HL-60 (cell line): ENCODE measurements at places on chromosomes 7 and 10.

DNA sequence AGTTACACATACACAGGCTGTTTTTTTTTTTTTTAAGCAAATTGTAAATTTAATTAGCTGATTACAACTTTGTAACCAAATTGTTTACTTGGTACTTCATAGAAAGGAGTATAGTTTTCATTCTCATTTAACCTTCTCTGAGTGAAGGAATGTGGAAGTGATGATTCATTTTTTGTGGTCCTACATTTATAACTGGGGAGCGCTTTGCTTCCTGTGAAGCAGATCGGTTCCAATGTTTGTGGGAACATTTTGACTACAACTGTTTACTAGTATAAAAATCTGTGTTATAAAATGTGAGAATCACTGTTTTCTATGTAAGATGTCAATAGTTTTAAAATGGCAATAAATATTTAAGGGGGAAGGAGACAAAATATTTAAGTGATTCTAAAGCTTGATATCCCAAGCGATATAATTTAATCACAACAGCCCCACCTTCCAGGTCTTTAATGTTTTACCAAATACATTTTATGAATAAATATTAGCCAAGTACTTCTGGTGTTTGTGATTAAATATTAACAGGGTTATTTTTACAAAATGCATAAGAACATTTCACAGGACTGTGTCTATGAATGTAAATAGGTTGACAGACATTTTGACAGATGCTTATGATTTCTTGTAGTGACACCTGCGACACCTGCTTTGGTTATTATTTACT is 57.1 kb downstream of the NXPH1 start:
- DNase-seq = no peak

DNA sequence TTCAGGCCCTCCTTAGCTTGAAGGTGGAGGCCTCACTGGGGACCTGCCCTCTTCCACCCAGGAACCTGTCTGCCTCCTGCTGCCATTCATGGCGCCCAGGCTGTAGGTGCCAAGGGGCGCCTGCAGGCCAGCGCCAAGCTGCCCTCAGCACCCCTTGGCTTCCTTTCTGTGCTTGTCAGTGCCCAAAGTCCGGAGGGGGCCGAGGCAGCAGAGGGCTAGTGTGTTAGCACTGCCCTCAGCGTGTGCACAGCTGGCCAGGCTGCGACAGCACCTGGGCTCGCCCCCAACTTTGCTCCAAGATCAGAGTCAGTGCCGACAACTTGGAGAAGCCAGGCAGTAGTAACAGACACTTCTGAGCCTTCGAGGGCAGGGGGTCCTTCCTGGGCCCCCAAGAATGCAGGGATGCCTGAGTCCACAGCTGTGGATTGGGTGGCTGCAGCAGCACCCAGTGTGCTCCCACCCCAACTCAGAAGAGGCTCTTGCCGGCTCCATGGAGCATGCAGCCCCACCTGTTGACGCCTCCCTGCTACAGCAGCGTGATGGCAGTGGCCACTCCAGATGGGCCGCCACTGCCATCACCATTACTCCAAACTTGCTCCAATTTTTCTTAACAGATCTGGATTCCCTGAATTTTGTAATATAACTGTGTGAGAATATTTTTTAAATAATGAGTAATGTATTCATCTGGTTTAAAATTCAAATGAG is 41.7 kb downstream of the CACUL1 start:
- DNase-seq = no peak

GRCh38 chr10:93319896-93320295 is 162.2 kb downstream of the MYOF start:
- no peak for DNase-seq

GRCh38 chr7:39027491-39027890 is 49.8 kb downstream of the POU6F2 start:
- no peak for DNase-seq

DNA sequence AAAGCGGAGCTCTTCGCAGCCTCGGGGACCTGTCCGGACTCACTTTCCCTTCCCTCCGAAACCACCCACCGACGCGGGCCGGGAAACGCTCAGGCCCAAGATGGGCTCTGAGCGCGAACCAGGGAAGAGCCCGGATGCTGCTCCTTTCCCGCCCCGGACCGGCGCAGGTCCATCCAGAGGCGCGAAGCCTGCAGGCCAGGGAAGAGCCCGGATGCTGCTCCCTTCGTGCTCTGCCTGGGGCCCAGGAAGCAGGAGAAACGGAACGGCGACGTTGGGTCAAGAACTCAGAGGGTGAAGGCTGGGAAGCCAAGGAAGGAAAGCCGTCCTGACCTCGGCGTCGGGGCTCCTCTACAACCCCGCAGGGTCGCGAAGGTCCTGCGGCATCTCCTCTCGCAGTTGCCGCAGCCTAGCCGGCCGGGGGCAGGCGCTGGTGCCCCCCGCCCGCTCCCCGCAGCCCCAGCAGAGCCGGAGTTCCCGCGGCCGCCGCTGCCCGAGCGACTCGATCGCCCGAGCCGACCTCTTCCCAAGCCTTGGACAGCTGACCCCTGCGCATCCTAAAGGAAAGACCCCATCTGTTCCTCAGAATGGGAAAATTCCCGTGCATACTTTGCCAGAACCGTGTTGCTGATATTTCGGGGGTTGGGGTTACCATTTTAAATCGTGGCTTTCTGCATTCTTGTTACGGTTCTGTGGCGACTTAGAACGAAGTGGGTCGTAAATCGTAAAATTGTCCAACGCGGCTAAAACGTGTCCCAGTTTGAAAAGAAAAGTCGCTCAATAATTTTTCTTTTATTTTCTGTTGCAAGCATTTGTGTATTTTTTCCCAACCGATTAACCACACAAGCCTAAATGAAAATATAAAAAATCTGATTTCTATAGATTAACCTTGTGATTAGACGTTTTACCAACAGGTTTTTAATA is 7.5 kb downstream of the HOXA1 start:
- no peak for DNase-seq

- no peak for DNase-seq
Observed at GRCh38 chr10:101630633-101630920, 42.5 kb downstream of the DPCD start.

- no peak for DNase-seq
Observed at GRCh38 chr10:45160271-45160670, 155.1 kb downstream of the OR13A1 start.
